Cardiac atrium fibroblast (primary cell): ENCODE measurements at places on chromosomes 5 and 9. TPM values are rescaled to one million over a fixed set of nuclear protein-coding genes. Genes with fewer than 3 reads are reported as not detected.

The CORO2A gene
- total RNA-seq, result 0.54 and 1.1 TPM in 2 replicates

The ADGRD2 gene
- not detected in 2 replicates for total RNA-seq

The C6 gene
- 24.5 and 26.9 TPM in 2 replicates for total RNA-seq

The C9 gene
- not detected in 2 replicates for total RNA-seq

The SPINK7 gene
- total RNA-seq, result not detected in 2 replicates

The ENHO gene
- total RNA-seq, result 1.6 TPM in 1 of 2 replicates, not detected in the other

The MACROH2A1 gene
- 97.7 and 128 TPM in 2 replicates for total RNA-seq

The FBP2 gene
- total RNA-seq, result not detected in 2 replicates

The ADAMTSL1 gene
- total RNA-seq, result 10.0 and 19.0 TPM in 2 replicates

The RNF208 gene
- 0.16 TPM in 1 of 2 replicates, not detected in the other for total RNA-seq

The ADCY2 gene
- not detected in 2 replicates for total RNA-seq

The NMUR2 gene
- not detected in 2 replicates for total RNA-seq
